HS-5 (cell line): ENCODE measurements at places on chromosomes 13 and 19.
A peak's percentile ranks its signal among the peaks of the same experiment; 100 is the strongest.

GRCh38 chr13:54183166-54183565, 1154.6 kb downstream of the OLFM4 start:
- no peak for DNase-seq

DNA sequence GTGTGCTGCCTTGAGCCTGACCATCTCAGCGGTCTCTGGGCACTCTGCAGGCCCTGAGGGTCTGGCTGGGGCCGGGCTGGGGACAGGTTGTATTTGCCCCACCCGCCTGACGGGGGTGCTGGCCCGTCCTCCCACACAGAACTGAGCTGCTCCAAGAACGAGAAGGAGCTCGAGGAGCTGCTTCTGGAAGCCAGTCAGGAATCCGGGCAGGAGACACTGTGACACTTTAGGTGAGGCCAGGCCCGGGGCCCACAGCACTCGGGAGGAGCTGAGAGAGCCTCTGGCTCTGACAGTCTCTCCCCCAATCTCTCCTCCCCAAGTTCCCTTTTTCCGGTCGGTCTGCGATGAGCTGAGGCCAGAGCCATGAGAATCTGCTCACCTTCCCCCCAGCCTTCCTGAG, 14.5 kb downstream of the NKPD1 start:
- DNase-seq, result no peak

DNA sequence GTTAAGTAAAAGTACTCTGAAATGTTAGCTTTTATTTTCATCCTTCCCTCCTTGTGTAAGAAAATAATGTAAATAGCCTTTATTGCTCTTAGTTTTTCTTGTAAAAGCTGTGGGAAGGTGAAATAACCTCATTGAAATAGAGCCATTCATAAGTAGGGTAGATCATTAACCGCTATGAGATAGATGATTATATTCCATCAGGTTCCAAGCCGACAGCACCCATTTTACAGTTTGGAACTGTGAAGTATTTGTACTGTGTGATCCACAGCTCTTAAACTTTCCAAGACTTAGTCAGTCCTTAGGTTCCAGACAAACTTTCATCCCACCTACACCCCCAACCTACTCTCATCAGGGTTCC, 216.5 kb downstream of the TSHZ3 start:
- no peak for DNase-seq

- no peak for DNase-seq
These were observed 374.3 kb downstream of the EFNB2 start for GRCh38 chr13:106161146-106161545.

DNA sequence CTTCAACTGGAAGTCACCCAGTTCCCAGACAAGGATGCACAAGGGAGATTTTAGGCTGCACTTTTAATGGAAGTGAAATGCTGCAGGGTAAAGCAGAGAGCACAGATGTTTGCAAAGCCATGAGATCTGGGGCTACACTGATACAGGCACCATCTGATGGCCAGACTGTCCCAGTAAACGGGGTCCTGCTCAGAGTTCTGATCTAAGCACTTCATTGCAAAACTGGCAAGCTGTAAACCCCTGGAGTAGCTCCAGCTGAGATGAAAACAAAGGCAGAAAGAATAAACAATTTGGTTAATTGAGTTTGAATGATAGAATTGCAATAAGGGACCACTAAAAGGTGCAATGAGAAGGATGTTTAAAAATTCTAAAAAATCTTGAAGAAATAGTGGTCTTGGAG, 197.1 kb downstream of the OXGR1 start:
- no peak for DNase-seq

DNA sequence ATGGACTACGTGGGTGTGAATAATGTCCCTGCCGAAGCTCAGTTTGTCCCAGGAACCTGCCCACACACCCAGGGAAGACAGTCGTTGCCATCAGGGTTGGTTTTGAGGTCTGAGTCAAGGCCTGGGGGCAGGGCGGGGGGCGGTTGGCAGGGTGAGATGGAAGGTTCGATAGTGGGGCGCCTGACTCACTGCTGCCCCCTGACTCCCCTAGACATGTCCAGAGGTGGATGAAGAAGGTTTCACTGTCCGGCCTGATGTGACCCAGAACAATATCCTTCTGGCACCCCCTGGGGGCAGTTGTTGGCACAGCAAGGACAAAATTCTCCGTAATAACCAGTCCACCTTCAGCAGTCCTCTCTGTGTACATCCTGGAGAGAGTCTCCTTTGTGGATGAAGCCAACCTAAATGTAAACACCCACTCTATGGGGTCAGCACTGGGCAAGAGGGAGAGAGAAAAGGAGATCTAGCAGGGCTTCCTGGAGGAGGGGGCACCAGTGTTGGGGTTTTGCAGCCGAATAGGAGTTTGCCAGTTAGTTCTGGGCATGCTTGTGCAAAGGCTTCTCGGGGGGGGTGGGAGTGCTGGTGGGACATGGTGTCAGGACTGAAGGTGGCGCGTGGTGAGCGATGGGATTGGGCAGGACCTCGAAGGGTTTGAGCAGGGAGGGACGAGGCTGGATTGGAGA, 19.6 kb upstream of the B3GNT3 start:
- DNase-seq, result no peak

- DNase-seq, result no peak
These were observed 4.7 kb downstream of the ZNF324B start for GRCh38 chr19:58456111-58456510.

DNA sequence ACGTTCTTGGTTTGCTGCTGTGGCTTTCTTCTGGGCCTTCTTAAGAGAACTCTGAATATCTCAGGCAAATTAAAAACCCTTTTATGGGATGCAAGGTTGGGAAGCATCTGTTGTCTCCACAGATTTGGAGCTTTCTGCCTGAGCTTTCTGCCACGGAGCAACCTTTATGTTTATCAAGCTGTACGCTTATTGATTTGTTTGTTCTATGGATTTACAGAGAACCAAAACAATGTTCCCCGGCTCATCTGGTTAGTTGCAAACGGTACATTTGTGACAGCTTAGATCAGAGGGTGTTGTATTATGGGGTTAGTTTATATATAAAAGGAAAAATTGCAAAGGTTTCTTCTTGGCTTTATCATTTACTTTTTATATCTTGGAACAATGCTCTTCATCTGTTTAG, 479.6 kb downstream of the DIAPH3 start:
- no peak for DNase-seq

DNA sequence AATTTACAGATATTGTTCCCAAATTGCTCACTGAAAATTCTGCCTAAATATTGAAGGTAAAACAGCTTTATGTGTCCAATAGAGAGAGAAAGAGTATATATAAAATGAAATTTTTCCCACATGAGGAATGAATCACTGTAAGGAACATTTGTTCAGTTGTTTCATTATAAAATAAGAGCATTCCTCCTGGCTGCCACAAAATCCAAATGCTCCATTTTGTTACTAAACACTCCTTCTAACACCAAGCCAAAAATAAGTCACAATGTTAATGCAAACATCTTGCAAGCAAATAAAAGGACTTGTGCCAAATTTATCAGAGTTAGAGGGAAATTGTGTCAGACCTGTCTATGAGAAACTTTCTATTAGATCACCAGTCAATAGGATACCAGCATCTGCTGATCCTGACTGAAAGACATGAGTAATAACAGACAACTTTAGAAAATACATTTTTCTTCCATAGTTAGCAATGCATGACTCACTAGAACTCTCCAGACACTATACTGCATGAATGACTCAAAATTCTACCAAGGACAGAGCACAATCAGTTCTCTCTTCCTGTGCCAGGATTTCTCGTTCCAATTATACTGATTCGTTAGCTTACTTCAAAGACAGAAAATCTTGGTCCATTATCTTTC, 83.5 kb upstream of the FNDC3A start:
- DNase-seq, result peak; percentile 68

DNA sequence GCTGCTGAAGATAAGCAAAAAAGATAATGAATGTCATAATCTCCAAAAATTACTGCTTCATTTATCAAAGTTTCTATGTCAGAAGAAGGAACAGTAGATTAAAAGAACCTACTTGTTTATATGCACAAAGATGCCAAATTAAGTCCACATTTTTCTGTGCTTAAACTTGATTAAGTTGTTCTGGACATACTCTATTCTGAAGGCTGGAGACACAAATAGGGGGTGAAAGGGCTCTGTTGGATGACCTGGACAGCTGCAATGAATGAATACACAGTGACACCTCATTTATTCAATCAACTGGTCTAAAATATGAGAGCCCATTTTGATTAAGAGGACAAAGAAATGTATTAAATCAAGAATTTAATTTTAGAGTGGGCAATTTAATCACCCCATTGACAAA, 276.3 kb upstream of the PCDH9 start:
- DNase-seq, result no peak

DNA sequence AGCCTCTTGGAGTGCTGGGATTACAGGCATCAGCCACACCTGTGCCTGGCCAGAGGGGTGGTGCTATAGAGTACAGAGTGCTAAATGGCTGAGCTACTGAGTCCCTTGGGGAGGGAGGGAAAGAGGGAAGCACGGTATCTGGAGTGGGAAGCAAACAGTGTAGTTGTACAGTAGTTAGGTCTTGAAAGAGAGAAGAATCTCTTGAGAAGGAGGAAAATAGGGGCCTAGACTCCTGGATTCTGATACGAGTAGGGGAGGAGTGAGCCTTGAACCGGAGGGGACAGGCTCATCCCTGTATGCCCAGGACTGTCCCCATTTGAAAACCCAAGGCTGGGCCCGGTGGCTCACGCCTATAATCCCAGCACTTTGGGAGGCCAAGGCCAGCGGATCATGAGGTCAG, 5.1 kb downstream of the MYADM start:
- DNase-seq, result no peak

DNA sequence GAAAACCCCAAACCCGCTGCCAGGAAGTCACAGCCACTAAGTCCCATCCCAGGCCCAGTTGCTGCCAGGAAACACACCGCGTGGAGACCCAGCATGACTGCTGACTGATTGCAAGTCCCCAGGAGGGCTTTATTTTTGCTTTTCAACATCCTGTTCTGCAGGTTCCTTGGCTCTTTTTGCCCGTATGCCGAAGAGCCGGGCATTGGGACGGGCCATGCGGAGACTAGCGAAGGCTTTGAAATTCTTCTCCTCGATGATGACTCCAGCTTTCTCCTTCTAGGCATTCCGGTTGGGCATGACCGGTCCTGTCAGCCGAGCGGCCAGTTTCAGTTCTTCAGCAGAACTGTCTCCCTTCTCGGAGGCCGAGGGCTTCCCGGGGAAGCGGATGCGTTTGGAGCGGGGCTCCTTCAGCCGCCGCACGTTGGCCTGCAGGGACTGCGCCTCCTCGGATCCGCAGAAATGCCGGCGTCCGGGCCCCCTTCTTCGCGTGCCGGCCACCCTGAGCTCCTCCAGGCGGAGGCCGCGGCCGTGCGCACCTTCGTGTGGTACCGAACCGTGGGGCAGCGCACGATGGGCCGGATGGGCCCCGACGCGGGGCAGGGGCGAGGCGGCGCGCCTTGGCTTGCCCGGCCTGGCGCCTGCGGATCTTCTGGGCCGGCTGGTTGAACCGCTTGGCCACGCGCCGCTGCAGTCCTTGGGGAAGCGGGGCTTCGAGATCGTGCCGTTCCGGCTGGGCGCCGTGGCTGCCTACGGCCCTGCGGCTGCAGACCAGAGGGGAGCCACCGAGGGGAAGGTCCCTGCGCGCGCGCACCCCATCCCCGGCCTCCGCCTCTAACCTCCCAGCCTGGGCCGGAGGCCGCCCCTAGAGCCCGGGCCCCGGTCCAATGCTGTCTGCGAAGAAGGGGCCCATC, 15.2 kb downstream of the ZSCAN5C start:
- no peak for DNase-seq

GRCh38 chr19:57165846-57166245, 1.4 kb downstream of the DUXA start:
- no peak for DNase-seq

DNA sequence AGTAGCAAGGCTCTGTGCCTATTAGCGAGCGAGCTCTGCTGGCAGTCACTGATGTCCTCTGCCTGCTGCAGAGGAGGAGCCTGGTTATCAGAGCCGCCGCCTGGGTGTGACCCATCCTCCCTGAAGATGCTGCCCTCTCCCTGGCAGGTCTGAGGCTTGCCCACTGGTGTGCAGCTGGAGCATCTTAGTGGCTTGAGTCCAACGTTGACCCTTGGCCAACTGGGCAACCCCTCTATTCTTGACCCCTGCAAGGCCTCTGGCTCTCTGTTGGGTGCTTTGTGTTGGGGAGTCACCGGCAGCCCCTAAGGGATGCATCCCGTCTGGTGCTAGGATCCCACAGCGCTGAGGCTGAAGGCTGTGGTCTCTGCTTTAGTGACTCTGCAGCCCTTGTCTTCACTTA, 277.9 kb upstream of the SOX1 start:
- DNase-seq, result no peak

GRCh38 chr13:28640861-28641599, 17.9 kb upstream of the POMP start:
- no peak for DNase-seq

GRCh38 chr19:41323430-41324125, 13.6 kb downstream of the CCDC97 start:
- peak; percentile 73 for DNase-seq

GRCh38 chr19:6271251-6271650, 8.5 kb downstream of the MLLT1 start:
- no peak for DNase-seq

- DNase-seq, result no peak
These were observed 1884.3 kb upstream of the PCDH20 start for GRCh38 chr13:63299866-63300394.

DNA sequence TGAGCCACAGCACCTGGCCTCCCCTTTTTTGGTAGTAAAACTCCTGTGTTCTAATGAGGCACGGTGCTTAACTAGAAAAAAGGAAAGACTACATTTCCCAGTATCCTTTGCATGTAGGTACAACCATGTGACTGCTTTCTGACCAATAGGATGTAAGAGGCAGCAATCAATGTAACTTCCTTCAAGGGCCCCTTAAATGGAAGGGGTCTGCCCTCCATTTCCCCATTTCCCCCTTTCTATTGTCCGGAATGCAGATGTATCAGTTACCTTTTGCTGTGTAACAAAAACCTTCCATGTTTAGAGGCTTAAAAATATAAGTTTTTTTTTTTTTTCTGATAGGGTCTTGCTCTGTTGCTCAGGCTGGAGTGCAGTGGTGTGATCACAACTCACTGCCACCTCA, 2.2 kb downstream of the GPR32 start:
- no peak for DNase-seq

GRCh38 chr19:38287604-38288003, 16.4 kb upstream of the C19orf33 start:
- no peak for DNase-seq

- no peak for DNase-seq
These were observed 17.2 kb upstream of the DCUN1D2 start for GRCh38 chr13:113507505-113508345.
